ENCODE measurements at places on chromosomes 7 and 10.

DNA sequence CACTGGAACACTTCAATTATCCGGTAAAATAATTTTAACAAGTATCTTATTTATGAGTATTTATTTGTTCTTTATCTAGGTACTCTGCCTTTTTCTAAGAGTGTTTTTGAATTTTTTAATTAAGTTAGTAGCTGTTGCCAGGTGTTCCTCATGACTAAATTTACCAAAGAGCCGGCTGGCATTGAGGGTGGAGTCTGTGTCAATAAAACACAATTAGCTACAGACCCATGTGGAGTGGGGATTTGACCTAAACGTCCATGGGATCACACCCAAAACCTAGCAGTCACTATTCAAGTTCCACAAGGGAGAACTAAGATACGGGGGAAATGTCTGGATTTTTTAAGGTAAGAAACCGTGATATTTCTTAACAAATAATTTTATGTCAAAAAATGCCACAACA lies 9.8 kb downstream of the SLC16A12 start:
- no peak for DNase-seq

DNA sequence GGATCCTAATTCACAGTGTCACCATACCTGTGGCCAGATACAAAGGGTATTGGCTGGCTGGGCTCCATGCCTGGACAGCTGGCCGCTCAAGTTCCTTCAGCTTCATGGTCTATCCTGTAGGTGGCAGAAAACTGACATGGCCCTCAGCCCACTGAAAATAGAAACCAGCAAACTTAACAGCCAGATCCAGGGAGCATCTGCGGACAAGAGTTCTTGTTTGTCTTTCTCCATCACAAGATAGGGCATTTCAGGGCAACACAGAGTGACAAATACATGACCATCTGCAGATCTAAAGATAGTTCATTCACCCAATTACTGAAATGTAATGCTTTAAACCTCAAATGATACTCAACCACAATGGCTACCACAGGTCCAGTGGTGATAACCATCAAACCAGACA lies 2.8 kb downstream of the SEC31B start:
- no peak for DNase-seq

GRCh38 chr7:149334930-149335329 lies 72.9 kb downstream of the ZNF783 start:
- no peak for DNase-seq

- DNase-seq: no peak
Observed at GRCh38 chr7:84162125-84162524, 32.5 kb downstream of the SEMA3A start.

DNA sequence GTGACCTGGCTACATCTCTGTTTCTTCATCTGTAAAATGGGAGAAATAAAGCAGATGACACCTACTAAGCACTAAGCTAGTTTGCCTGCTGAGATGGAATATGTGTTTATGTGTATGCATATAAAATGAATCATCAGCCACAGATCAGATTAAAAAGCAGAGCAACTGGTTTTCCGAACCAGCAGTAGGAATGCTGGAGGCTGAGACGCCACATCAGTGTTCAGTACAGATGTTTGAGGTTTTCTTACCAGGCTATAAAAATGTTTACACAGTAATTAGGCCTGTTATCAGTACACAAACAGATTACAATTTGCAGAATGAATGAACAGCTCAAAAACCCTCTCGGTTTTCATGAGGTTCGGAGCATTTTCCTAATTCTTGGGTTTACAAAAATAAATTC lies 85.8 kb downstream of the CALN1 start:
- no peak for DNase-seq

- DNase-seq: no peak
Observed at GRCh38 chr7:45710271-45711160, 136.3 kb downstream of the ADCY1 start.

DNA sequence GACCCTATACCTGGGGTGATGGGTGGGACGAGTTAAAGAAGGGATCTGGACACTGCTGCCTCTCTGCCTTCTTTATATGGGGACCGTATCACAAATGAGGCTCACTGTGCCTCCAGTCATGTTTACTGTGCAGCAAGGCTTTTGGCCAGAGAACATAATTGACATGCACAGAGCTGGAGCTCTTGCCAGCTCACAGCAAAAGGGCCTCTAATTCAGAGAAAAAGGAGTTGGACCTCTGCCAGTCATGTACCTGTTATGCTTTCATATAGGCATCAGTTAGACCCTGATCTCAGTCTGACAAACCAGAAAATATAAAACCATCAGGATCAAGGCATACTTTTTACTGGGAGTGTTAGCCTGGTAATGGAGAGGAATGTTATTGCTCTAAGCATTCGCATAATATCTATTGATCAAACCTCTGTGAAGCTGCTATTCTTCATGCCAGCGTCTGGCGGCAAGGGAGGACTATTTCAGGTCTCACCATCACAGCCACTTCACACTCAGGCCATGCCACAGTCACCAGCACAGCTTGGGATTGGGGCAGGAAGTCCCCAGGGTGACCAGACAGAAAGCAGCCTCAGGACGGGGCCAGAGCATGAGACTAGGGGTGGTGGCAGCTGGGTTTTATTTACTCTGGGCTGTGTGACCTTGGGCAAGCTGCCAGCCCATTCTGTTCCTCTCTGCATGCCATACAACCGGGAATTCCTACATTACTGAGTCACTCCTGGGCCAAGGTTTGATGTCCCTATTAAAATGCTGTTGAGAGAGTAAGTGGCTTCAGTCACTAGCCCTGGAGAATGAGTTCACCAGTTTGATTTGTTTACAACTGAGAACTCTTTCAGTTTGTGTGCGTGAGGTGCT lies 90.1 kb downstream of the NPSR1 start:
- no peak for DNase-seq

GRCh38 chr10:100899171-100899570 lies 13.6 kb upstream of the SLF2 start:
- DNase-seq: no peak

- no peak for DNase-seq
Observed at GRCh38 chr10:84583501-84583900, 255.1 kb downstream of the CCSER2 start.

DNA sequence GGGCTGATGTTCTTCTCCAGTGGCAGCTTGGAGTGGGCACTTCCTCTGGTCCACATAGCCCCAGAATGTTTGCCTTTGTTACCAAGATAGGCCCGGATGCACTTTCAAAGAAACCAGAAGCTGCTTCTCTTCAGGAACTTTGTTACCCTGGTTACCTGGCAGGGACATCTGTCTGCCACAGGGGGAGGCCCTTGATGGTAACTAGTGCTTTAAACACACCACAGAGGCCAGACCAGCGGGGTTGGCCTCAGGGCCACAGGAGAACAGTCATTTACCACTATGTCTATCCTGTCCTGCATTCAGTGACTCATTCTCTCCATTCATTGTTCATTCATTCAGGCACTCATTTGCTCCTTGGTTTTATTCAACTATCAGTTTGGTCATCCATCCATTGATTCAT lies 11.9 kb upstream of the PLEKHA1 start:
- no peak for DNase-seq

DNA sequence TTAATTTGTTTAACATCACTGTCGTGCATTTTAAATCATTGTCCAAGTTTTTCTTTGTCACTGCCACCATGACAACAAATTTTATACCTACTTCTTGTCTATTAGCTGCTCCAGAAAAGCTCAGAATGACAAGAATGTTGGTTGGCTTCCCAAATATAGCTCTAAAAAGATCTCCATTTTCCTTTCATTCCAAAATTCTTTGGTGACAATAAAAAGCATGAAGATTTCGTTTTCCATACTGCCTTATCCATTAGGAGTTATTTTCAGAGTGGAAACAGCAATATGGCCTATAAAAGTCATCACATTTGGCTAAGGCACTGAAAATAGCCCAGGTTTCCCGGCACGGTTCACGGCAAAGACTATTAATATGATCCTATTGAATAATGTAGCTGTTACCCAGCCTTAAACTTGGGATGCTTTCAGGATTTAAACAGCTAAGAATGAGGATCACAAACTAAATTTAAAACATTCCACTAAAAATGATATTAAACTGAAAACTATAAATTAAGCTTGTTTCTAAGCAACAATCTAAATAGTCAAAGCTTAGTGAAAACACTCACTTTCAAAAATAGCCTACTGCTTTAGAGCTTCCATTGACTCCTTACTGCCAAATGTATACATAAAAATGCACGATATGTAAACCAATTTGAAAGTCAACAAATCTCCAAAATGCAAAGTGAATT lies 2.7 kb downstream of the CTTNBP2 start:
- DNase-seq: no peak

Data from cortex of kidney (tissue), 1 donor.